Stimulated activated CD4-positive, alpha-beta T cell treated with anti-CD3 and anti-CD28 coated beads, Interleukin-12 subunit alpha, Interleukin-12 subunit beta, amount 100 ng/mL, for 4 hours (primary cell): ENCODE measurements at places on chromosomes 7 and 10.

DNA sequence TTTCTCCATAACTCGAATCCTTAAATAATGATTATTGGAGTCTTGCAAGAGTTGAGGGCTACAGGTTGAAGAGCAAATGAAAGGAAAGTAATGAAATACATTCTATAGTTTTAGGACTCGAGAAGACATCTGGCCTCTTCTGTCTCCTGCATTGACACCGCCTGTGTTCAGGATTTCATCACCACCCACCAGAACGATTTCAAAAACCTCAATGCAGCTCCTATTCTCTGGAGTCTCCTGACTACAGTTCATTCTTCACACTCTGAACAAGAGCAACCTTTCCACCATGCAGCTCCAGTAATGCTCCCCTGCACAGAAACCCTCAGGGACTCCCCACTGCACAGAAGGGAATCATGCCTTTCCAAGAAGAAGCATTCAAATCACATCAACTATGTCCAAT lies 5.5 kb downstream of the IL15RA start:
- no peak for DNase-seq

DNA sequence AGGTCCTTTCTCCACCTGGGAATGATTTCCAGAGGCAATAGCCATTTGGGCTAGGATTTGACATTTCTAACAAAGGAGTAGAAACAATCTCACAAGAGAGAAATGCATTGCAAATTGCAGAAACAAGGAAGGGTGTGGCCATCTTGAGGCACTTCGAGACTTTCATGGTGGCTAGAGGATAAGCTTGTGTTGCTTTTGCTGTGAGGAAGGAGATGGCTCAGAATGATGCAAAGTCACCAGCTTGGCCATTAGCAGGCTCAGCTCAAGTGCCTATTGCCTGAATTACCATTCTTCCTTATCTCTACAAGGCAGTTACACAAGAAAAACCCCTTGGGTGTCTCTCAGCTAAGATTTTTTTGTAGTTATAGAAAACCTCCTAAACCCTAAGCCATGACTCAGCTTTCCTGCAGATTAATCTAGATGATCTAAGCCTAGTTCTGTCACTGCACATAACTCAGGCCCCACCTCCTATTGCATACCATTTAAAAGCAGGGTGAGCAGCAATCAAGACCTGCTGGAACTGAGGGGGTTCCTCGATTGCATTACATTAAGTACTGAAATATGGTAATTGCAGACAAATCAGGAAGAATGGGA lies 683.1 kb downstream of the NRG3 start:
- no peak for DNase-seq

DNA sequence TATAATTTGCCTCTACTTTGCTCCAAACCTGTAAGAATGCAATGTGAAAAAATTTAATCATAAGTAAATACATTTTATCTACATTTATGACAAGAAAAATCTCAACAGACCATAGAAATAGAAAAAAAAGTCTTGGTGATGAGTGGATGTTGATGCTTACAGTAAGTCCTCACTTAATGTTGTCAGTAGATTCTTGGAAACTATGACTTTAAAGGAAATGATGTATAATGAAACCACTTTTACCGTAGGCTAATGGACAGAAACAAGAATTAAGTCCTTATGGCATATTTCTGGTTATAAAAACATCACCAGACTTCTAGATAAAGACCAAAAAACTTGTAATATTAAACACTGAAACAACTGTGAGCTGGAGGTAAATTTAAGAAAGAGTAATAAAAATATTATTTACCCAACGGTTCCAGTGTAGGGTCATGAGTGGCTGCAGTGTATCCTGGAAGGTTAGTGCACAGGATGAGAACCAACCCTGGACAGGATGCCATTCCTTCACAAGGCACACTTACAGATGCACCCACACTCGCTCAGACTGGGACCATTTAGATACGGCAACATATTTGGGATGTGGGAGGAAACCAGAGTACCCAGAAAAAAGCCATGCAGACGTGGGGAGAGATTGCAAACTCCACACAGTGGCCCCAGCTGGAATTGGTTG lies 76.3 kb downstream of the GLCCI1 start:
- DNase-seq = no peak

GRCh38 chr10:70753841-70754621 lies 31.1 kb downstream of the TBATA start:
- no peak for DNase-seq

GRCh38 chr10:18665815-18666558 lies 6.8 kb downstream of the ARL5B start:
- no peak for DNase-seq

- DNase-seq = no peak
These were observed 255.9 kb downstream of the KCNMA1 start for GRCh38 chr10:77381750-77382149.

DNA sequence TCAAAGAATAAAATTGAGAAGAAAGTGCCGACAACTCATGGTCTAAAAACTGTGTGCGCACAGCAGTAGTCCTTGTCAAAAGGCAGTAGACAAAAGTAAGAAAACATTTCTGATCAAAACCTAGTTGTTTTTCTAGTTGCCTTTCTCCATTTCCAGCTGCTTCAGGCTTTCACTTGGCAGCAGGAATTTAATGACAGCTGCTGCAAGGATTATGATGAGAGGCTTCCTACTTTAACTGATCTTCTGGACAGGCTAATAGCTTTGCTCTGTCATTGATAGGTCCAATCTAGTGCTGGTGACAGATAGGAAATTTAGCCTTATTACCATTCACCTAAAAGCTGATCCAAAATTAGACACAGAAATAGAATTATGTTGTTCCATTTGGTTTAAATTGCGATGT lies 110.7 kb upstream of the SEMA3C start:
- no peak for DNase-seq

DNA sequence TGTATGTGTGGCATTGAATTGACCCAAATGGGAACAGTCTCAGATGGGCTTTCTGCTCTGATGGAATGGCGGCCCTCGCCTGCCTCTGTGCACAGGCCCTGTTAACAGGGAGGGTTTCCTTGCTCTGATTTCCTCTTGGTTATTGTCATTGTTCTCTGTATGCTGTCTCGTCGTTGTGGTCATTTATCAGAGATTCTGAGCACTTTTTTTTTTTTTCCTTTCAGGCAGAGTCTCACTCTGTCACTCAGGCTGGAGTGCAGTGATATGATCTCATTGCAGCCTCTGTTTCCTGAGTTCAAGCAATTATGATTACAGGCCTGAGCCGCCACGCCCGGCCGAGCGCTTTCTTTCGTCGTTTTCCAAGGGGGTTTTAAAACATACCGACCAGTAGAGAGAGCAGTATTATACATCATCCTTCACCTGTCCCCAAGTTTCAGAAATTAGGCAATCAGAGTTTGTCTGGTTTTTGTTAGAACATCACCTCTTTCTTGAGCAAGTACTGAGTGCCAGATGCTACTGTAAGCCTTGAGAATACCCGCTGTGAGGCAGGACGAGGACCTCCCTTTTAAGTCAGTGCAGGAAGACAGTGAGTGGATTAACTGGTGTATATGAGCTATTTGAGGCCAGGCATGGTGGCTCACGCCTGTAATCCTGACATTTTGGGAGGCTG lies 6.5 kb downstream of the CHST12 start:
- no peak for DNase-seq

GRCh38 chr10:112026438-112026837 lies 157.1 kb downstream of the GPAM start:
- DNase-seq = no peak

- no peak for DNase-seq
These were observed 69.7 kb upstream of the STK17A start for GRCh38 chr7:43513251-43513650.

DNA sequence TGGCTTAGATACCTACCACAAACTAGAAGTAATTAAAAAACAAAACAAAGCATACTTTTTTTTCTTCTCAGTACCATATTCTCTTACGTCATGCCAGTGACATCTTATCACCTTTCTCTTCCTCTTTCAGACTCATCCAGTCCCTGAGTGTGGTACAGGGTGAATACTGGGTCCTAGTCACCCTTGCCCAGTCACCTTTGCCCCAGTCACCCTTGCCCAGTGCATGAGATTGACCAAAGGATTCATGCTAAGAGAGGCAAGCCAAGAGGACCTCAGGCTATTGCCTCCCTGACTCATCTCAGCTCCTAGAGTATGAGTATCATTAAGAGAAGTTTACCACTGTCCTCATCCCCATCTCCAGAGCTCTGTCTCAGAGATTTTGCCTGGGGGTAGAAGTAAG lies 10.0 kb upstream of the TSPAN12 start:
- DNase-seq = no peak

DNA sequence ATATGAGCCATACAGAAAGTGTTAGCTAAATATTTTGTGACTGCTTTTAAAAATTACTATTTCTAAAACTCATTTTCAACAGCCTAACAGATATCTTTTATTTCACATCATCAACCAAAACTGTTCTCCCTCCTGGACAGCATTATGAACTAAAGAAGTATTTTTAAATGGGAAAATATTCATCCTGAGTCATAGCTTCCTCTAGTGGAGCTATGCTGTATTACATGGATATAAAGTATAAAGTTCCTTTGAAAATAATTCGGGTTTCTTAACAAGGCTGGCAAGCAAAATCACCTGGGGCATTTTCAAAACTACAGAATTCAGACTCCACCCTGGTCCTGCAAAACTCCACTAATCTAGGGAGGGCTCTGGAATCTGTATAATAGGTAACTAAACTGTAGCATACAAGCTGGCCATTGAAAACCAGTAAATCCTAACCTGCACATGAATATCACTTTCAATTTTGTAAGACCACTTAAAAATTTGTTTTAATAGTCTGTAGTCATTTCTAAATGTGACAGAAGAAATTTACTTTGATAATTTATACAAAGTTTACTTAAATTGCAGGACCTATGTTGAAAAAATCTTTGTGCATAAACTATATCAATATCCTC lies 53.5 kb downstream of the SCIN start:
- no peak for DNase-seq

DNA sequence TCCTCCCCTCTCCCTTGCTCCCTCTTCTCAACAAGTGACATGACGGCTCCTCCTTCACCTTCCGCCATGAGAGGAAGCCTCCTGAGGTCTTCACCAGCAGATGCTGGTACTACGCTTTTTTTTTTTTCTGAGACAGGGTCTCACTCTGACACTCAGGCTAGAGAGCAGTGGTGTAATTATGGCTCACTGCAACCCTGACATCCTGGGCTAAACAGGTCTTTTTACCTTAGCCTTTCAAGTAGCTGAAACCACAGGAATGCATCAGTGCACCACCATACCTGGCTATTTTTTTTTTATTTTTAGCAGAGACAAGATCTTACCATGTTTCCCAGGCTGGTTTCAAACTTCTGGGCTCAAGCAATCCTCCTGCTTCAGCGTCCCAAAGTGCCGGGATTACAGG lies 43.6 kb downstream of the MDH2 start:
- no peak for DNase-seq

GRCh38 chr7:1493571-1493970 lies 10.6 kb downstream of the INTS1 start:
- no peak for DNase-seq

- DNase-seq = no peak
These were observed 9.4 kb downstream of the TSPAN15 start for GRCh38 chr10:69460576-69461242.

- no peak for DNase-seq
These were observed 187.6 kb upstream of the KLF14 start for GRCh38 chr7:130921391-130922180.

GRCh38 chr10:75408911-75409885 lies 7.6 kb upstream of the ZNF503 start:
- DNase-seq = peak; percentile 32

GRCh38 chr10:132733926-132734325 lies 52.0 kb downstream of the NKX6-2 start:
- no peak for DNase-seq

DNA sequence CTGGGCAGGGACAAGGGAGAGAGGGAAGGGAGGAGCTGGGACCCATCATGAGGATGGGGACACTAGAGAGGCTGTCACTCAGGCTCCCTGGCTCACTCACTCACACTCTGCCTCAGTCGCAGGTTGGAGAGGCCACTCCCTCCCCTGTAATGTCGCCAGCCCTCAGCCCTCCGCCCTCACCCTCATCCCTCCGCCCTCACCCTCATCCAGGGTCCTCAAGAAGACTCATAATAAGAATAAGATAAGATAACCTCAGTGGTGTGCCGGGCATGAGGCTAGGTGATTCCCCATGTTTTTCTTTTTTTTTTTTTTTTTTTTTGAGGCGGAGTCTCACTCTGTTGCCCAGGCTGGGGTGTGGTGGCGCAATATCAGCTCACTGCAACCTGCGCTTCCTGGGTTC lies 92.2 kb downstream of the GTF2IRD1 start:
- no peak for DNase-seq

DNA sequence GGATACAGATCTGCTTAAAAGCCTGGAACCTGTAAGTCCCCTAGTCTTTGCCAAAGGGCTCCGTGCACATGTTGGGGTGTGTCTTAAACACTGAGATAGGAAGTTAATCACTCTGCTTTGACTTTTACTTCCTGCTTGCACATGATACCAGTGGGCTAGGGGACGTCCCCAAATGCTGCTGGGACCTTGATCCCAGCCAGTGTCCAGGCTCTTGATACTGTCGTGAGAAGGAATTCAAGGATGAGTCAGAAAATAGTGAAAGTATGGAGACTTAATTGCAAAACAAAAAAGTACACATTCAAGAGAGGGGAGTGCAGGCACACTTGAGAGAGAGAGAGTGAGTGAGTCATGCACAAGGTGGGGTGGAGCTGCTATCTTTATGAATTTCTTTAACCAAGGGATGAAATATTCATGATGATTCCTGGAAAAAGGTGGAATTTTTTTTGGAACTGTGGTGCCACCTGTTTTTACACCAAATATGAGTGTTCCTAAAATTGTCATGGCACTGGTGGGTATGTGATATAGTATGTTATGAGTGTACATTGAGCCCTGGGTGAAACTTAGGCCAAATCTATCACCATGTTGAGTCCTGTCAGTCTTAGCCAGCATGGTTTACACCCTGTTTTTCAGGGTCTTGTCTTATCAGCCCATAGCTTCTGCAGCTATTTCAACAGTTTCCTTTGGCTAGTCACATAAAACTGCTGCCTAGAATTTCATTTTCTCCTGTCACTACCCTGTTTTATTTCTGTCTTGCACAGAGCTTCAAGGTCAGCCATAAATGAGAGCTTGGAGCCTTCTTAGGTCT lies 88.3 kb upstream of the CYP26C1 start:
- DNase-seq = no peak

- DNase-seq = no peak
These were observed 535.6 kb upstream of the GHITM start for GRCh38 chr10:83603708-83604107.

- no peak for DNase-seq
These were observed 383.8 kb upstream of the SORCS1 start for GRCh38 chr10:107548301-107548700.

- DNase-seq = no peak
These were observed 109.5 kb upstream of the ZEB1 start for GRCh38 chr10:31209478-31209877.

GRCh38 chr10:122113161-122113944 lies 124.4 kb downstream of the TACC2 start:
- no peak for DNase-seq

DNA sequence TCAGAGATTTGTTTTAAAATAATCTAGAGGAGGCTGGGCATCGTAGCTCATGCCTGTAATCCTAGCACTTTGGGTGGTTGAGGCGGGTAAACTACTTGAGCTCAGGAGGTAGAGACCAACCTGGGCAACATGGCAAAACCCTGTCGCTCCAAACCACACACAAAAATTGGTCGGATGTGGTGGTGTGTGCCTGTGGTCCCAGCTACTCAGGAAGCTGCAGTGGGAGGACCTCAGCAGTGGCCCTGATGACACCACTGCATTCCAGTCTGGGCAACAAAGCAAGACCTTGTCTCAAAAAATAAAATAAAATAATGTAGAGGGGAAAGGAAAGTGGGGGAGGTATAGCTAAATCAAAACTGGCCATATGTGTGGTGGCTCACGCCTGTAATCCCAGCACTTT lies 13.9 kb upstream of the PPP3CB start:
- no peak for DNase-seq
